ENCODE measurements at places on chromosomes 5 and 9.

DNA sequence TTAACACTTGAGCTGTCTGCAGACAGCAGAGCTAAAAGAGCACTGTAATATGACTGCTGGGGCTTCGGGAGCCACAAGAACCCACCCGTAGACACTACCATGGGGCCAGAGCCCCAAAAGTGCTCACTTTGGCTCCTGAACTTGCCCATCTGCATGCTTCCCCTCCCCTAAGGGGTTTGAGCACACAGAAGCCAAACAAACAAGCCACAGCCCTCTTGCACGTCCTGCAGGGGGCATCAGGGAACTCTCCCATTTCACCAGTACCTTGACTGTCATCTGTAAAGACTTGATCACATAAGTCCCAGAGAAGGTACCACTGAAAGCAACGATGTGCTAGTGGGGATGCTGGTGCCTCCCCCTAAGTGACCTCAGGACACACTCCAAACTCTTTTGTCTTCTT, 681.8 kb downstream of the SEMA5A start:
- DNase-seq: no peak

DNA sequence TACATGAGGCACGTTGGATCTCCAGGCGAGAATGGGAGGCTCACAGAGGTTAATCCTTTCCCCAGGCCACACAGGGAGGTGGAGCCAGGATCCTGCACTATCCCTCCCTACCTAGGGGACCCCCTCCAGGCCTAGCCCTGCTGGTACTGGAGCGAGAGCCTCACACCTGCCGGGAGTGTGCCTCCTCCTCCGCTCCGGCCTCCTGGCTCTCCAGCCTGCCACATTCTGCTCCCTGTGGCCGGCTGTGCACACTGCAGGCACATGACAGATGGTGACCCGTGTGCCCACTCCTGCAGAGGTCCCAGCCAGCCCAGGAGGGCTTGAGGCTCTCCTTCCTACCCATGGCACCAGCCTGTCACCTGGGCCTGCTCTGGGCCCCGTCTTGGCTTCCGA, 93.4 kb downstream of the RXRA start:
- no peak for DNase-seq

DNA sequence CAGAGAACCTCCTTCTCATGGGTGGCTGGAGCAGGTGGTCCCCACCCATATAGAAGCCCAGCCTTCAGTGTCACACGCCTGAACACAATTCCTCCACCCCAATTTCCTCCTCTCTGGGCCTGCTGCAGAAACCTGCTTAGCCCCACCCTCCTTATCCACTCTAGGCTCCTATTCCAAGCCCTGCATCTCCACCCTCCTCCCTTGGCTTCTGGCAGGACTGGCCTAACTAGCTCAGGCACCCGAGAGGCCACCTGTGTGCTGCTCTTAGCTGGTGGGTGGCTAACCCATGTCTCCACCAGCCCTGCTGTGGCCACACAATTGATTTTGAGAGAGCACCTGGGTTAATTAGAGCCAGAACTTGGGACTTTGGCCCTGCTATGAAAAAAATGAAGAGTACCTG, 77.3 kb upstream of the ATP10B start:
- no peak for DNase-seq

DNA sequence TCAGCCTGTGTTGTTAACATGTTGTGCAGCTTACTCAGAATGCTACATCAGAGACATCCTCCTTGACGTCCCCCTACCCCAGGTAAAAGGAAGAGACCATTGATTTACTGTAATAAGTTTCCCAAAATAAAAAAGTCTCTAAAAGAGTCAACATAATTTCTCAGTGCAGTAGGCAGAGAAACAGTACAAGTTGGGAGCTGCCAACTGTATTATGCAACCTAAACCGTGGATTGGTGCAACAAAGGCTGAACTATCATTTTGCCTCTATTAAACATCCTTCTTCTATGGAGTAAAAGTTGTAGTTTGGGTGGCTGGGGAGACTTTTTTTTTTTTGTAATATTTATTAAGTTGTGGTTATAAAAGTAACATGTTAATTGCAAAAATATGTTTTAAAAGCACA, 208.0 kb downstream of the NR3C1 start:
- no peak for DNase-seq

DNA sequence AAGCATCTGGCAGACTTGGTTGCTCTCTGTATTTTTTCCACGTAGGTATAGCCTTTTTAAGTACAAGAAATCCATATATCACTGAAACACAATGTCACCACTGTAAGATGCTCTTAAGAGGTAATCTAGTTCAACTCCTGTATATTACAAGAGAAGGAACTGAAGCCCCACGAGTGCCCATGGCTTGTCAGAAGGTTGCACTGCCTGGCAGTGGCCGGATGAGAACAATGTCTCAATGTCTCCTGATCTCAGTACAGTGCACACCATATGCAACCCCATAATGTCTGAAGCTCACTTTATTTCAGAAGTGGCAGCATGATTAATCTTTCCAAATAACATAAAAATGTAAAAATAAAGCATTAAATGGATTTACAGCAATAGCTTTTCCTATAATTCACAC, 27.7 kb downstream of the TUT7 start:
- DNase-seq: no peak

- no peak for DNase-seq
These were observed at the start of gene LCP2 for GRCh38 chr5:170297589-170298462. Gene LCP2, minus strand, starts transcription at chr5:170297777. Its CDS starts 166 bp downstream, at chr5:170297611.

- DNase-seq: no peak
These were observed 49.3 kb downstream of the NLN start for GRCh38 chr5:65771266-65771665.

DNA sequence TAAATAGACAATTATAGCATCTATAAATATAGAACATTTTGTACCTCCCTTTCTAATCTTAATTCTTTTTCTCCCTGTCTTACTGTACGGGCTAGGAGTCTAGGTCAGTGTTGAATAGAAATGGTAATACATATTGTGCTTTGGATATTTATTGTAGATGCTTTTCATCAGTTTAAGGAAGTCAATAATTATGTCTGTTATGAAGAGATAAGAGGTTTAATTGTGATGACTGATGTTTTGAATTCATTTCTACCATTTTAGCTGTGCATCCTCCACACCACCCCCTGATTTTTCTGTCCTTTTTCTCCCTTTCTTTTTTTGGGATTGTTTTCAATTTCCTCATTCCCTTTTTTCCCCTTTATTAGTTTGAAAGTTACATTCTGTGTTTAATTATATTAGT, 95.8 kb downstream of the DOCK2 start:
- no peak for DNase-seq

- DNase-seq: no peak
These were observed 53.5 kb downstream of the SUSD1 start for GRCh38 chr9:112121633-112122032.

DNA sequence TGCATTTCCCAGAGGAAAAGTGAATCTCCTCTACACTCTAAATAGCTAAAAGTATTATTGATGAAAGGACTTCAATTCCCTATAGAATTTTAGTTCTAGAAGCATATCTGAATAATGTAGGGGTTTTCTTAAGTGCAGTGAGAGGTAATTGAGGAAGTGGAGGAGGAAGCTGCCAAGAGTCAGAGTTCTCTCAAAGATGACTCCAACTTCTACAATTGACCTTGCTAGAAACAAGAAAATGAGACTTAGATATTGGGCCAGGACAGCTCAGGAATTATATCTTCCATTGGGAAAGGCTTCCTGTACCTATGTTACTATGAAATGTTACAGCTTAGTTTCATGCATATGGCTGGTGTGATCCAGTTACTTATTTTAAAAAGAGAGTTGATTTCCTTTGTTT, 10.4 kb upstream of the F2R start:
- no peak for DNase-seq

DNA sequence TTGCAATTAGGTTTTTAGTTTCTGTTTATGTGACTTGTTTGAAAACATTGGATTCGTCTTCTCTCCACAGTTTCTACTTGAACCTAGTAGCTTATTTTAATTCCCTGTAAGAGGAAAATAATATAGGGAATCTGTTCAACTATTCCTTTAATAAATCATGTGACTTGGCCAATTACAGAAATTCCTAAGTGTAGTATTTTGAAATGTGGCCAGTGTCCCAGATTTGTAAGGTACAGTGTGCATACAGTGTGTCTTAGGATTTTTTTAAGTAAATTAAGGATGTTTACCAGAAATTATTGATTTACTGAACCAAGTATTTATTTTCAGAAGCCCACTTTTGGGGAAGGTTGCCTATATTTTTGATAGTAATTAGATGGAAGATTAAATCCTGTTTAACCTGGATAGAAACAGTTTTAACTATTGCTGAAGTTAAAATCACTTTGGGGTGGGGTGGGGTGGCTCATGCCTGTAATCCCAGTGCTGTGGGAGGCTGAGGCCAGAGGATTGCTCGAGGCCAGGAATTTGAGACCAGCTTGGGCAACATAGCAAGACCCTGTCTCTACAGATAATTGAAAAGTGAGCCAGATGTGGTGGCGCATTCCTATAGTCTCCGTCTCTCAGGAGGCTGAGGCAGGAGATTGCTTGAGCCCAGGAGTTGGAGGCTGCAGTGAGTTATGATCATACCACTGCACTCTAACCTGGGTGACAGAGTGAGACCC, 36.9 kb downstream of the G3BP1 start:
- DNase-seq: no peak

Data from stimulated activated naive CD8-positive, alpha-beta T cell treated with anti-CD3 and anti-CD28 coated beads, Interleukin-15, amount 100 ng/mL, for 72 hours (primary cell).